Activated naive CD8-positive, alpha-beta T cell treated with anti-CD3 and anti-CD28 coated beads, Interleukin-2, amount 50 U/mL, for 24 hours (primary cell): ENCODE measurements at places on chromosomes 13 and 19.

GRCh38 chr19:54448040-54448773 is 792 bp upstream of the LENG8 start:
- peaks cover 5% of the 10 kb centered on the region for H3K27me3 ChIP-seq
- DNase-seq, result peak; percentile 61
- peaks cover 42% of the 10 kb centered on the region for H3K36me3 ChIP-seq
- H3K4me3 ChIP-seq, result peak overlapping the region; percentile 91
- H3K4me1 ChIP-seq, result peaks cover 46% of the 10 kb centered on the region
- peak overlapping the region; percentile 99 for H3K27ac ChIP-seq

DNA sequence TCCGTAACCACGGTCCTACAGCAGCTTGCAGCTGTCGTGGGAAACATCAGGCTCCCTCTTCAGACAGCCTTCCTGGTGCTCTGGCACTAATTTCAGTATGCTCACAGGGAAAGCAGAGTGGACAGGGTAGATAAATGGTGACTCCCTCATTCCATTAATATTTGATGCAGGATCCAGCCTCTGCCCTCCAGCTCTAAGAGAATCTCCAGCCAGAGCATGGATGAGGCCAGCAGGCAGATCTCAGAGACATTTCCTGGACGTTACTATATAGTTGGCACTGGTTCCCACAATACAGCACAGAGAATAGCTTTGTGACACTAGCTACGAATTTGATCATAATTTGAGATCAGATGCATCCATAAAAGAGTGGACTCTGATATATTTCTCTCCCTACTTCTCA is 341.4 kb downstream of the LIG4 start:
- no peak overlapping the region for H3K27ac ChIP-seq
- no peak overlapping the region for H3K4me3 ChIP-seq
- H3K36me3 ChIP-seq, result no peaks in the 10 kb centered on the region
- no peaks in the 10 kb centered on the region for H3K4me1 ChIP-seq
- no peak for DNase-seq

GRCh38 chr13:37375071-37375470 is 223.5 kb downstream of the POSTN start:
- no peaks in the 10 kb centered on the region for H3K4me1 ChIP-seq
- H3K36me3 ChIP-seq, result no peaks in the 10 kb centered on the region
- no peaks in the 10 kb centered on the region for H3K27me3 ChIP-seq

- H3K27me3 ChIP-seq, result no peaks in the 10 kb centered on the region
- no peak for DNase-seq
- no peaks in the 10 kb centered on the region for H3K36me3 ChIP-seq
- H3K4me3 ChIP-seq, result no peak overlapping the region
These were observed 63.5 kb upstream of the HMGB1 start for GRCh38 chr13:30529085-30529834.
